ENCODE measurements at places on chromosomes 13 and 19.

DNA sequence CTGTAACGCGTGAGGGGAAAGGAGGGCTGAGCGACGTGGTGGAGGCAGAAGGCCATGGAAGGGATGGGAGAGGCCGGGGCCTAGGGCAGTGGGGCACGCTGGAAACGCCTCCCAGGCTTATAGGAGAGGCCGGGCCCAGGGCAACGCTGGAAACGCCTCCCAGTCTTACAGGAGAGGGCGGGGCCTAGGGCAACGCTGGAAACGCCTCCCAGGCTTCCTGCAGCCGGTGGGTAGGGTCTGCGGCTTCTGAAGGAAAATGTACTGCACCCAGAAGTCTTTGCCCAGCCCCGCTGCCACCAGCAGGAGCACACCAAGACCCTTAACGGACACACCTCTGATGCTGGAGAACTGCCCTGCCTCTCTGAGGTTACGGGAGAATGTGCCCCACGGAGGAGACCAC lies 9.1 kb downstream of the CACTIN start:
- DNase-seq, result peak; percentile 64

DNA sequence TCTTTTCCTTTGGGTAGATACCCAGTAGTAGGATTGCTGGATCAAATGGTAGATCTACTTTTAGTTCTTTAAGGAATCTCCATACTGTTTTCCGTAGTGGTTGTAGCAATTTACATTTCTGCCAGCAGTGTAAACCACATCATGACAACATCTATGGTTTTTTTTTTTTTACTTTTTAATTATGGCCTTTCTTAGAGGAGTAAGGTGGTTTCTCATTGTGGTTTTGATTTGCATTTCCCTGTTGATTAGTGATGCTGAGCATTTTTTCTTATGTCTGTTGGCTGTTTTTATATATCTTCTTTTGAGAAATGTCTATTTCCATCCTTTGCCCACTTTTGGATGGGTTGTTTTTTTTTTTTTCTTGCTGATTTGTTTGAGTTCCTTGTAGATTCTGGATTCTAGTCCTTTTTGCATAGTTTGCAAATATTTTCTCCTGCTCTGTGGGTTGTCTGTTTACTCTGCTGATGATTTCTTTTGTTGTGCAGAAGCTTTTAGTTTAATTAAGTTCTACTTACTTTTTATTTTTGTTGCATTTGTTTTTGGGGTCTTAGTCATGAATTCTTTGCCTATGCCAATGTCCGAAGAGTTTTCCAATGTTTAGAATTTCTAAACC lies 38.8 kb downstream of the TDRD3 start:
- no peak for DNase-seq

DNA sequence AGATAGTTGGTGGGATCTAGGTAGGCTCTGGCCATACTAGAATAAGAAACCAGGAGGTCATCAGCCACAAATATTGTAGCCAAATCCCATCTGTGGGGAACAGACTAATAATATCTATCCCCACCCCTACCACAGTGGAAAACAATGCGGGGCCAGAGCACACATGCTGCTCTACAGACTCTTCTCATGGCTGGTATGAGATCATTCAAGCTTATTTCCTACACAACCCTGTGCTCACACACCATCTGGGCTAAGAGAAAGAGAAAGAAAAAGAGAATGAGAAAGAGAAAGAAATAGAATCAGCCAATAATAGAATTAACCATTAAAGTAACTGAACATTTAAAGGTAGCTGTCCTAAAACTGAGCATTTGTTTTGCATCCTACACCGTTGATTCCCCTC lies 1268.4 kb upstream of the SPRY2 start:
- no peak for DNase-seq

DNA sequence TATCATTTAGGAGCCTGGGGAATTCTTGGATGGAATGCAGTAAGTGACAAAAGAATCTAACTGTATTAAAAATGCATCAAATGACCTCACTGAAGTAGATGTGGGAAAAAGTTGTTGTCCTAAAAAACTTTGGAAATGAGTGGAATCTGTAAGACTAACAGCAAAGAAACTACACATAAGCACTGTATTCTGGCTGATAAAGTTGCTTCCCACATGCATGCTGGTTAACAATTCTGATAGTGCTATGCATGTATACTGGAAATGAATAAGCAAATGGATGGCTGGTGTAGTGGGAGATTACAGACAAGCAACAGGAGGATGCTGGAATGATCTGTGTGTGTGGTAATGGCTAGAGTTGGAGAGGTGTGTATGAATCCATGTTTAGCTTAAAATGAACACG lies 138.5 kb downstream of the FOXO1 start:
- no peak for DNase-seq

GRCh38 chr19:8831832-8832131 lies 322 bp downstream of the ZNF558 start:
- DNase-seq, result peak; percentile 88

- DNase-seq, result no peak
These were observed 1396.1 kb upstream of the MIR17HG start for GRCh38 chr13:89951341-89951740.

- DNase-seq, result no peak
These were observed 1090.4 kb downstream of the PCDH9 start for GRCh38 chr13:66139701-66140100.

GRCh38 chr13:50400035-50400726 lies 384.9 kb downstream of the KCNRG start:
- DNase-seq, result no peak

GRCh38 chr13:100724568-100724967 lies 50.0 kb upstream of the TMTC4 start:
- DNase-seq, result no peak

GRCh38 chr13:30016398-30016797 lies 166.0 kb upstream of the UBL3 start:
- DNase-seq, result no peak

- no peak for DNase-seq
These were observed 13.6 kb upstream of the USP29 start for GRCh38 chr19:57105976-57106721.

DNA sequence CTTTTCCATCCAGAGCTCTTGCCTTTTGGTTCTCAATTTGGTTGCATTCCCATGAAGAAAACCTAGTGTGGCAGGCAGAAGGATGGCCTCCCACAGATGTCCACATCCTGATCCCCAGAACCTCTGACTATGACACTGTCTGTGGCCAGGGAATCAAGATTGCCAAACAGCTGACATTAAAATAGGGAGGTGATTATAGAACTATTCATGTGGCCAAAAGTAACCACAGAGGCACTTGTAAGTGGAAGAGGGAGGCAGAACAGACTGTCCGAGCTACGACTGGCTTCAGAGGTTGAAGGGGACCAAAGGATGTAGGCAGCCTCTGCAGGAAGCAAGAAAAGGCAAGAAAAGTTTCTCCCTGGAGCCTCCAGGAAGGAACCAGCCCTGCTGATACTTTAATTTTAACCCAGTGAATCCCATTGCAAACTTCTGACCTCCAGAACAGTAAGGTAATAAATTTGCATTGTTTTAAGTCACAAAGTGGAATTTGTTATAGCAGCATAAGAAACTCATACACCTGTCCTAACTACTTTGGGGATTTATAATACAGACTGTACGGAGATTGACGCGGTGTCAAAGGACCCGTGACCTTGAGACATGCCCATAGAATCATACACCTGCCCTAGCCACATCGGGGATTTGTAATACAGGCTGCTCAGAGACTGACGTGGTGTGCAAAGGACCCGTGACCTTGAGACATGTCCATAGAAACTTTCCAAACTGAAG lies 106.5 kb downstream of the ATP11A start:
- DNase-seq, result no peak

GRCh38 chr13:38409771-38410170 lies 60.1 kb downstream of the UFM1 start:
- DNase-seq, result no peak

- no peak for DNase-seq
These were observed 125.6 kb upstream of the FRY start for GRCh38 chr13:31905961-31906360.

- no peak for DNase-seq
These were observed 389.5 kb downstream of the PCDH9 start for GRCh38 chr13:66840621-66841020.

DNA sequence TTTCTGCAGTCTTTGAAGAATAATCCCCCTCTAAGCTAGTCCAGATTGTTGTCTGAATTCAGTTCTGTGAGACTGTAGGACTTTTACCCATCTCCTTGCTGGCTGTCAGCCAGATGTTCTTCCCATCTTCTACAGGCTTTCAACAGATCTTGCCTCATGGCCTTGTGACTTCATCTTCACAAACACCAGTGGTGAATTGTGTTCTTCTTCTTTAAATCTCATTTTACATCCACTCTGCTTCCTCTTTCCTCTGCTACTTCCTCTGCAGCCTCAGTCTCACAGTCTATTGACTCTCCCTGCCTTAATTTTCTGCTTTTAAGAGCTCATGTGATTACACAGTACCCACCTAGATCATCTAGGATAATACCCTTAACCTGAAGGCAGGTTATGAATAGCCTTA lies 859.0 kb upstream of the SLITRK1 start:
- peak; percentile 1 for DNase-seq

DNA sequence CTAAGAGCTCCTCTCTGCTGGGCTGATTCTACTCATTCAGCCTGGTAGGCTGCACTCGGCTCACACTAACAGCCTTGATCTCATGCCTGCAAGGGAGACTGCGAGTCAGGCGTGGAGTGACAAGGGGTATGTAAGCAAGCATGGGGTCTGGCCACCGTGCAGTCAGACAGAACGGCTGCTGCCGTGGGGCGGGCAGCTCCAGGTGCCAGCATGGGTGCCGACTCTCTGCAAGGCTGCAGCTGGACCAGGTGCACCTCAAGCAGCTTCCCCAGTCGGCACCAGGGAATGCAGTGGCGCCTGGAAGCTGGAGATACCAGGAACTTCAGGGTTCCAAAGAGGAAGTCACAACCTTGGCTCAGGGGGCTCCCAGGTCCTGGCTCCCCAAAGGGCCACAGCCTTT lies 892.3 kb downstream of the OLFM4 start:
- DNase-seq, result no peak

DNA sequence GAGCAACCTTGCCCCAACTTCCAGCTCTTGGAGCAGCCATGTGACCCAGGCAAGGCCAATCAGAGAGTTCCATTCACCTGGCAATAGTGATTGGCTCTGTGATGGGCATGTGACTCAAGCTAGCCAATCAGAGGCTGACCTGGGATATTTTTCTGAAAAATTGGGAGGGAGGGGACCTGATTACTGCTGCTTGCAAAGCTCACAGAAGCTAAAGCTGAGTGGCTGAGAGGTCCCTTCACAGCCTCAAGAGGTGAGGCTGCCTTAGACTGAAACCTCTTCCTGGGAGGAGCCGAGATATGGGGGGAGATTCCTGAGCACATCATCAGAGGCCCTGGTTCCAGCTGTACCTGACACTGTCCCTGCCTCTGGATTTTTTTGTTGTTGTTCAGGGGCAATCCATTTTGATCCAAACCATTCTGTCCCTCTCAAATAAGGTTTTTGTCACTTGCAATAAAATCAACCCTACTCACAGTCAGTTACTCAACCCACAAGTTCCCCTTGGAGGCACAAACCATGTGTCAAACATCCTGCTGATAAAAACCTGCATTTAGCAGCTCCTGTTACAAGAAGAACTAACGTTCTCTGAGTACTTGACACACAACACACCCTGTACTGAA lies 4.8 kb downstream of the CIB3 start:
- DNase-seq, result peak; percentile 92

- no peak for DNase-seq
These were observed 1678.9 kb downstream of the PCDH9 start for GRCh38 chr13:65551208-65551607.

- no peak for DNase-seq
These were observed 5.2 kb upstream of the DPP9 start for GRCh38 chr19:4728871-4729270.

DNA sequence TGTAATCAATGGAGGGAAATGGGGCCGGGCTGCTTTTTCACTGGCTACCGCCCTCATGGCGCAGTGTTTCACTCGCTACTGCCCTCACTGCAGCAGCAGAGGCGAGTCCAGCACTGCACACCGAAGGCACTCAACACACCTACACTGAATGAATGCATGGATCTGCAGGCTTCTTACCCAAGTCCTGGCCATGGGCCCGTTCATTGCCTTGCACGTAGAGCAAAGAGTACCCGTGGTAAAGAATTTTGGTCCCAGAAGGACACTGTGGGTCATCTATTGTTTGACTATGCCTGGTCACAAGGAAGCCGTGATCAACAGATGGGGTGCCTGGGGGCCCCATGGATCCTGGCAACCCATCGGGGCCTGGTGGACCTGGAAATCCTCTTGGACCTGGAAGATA lies 144.9 kb downstream of the COL4A1 start:
- DNase-seq, result peak; percentile 38

DNA sequence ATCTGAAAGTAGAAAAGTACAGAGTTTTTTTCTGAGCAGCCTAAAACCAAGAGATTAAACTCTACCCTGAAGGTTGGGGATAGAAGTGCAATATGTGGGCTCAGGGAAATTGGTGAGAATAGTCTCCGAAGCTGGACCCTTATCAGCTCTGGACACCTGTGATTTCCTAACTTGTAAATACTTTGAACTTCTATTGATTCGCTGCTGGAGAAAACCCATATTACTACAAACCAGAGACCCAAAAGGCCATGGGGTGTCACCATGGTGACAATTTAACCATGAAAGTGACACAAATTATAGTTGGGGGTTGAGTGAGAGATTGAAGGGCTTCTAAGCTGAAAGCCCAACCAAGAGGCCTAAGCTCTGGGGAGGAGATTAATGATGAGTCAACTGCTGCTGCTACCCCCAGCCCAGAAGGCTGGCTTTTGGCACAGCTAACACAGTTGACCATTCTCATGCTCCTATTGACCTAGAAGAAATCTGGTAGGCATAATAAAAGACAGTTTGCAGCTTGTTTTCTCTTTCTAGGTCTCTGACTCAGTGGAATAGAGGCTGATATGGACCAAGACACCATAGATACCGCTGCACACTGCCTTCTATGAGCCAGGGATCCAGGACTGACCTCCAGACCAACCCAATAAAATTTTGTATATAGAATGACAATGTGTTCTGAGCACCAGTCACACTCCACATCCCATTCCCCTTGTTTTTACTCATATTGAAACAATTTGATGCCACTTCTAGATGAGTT lies 131.9 kb upstream of the FNDC3A start:
- DNase-seq, result no peak

GRCh38 chr13:27044837-27045570 lies 126.6 kb downstream of the USP12 start:
- peak; percentile 81 for DNase-seq

DNA sequence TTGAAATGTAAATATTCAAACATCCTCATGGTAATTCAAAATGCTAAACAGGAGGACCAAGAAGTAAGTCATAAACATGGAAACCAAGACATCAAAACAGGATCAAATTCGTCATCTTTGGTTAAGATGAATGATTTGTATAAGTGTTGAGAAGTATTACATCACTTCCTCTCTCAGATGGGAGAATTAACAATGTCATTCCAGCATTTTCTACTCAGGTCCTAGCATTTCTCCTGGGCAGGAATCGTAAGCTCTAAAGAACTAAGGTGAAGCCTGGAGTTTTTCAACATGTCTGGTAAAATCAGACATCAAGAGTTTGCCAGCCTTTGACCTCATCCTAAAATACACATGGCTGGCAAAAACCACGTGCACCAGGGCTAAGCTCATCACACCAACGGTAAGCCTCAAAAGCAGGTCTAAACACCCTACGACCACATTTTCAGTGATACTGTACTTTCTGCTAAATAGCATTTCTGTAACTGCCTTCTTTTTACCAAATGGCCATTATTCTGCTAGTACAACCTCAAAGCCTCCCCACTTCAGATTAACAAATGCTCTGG lies 24.8 kb downstream of the RANBP3 start:
- no peak for DNase-seq
